ENCODE measurements at places on chromosomes 16 and 17.

- no peak for DNase-seq
Measured at GRCh38 chr16:869823-870641, 69.5 kb upstream of the GNG13 start.

DNA sequence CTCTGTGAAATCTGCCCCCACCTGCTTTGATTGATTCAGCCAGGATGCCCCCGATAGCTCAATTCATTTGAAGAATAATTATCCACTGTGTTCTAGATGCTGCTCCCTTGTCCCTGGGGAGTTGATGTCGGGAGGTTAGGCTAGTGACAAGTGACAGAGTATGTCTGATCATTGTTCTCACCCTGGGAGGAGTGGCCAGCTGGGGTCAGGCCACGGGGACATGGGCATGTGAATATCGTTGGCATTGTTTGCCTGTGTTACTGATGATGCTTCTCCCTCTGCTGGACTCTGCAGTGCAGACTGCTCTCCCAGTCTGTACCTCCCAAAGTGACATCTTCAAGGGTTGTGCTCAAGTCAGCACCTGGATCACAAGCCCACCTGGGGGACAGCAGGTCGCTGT lies 89.9 kb upstream of the C16orf82 start:
- peak; percentile 63 for DNase-seq

DNA sequence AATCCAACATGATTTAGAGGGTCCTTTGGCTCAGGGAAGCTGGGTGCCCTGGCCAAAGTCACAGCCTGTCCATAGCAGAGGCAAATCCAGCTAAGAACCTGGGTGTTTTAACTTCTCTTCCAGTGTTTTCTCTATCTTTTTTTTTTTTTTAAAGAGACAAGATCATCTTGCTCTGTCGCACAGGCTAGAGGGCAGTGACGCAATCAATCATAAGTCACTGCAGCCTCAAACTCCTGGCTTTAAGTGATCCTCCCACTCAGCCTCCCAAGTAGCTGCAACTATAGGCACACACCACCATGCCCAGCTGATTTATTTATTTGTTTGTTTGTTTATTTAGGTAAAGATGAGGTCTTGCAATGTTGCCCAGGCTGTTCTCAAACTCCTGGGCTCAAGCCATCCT lies 14.8 kb upstream of the GRIN2A start:
- DNase-seq, result no peak

DNA sequence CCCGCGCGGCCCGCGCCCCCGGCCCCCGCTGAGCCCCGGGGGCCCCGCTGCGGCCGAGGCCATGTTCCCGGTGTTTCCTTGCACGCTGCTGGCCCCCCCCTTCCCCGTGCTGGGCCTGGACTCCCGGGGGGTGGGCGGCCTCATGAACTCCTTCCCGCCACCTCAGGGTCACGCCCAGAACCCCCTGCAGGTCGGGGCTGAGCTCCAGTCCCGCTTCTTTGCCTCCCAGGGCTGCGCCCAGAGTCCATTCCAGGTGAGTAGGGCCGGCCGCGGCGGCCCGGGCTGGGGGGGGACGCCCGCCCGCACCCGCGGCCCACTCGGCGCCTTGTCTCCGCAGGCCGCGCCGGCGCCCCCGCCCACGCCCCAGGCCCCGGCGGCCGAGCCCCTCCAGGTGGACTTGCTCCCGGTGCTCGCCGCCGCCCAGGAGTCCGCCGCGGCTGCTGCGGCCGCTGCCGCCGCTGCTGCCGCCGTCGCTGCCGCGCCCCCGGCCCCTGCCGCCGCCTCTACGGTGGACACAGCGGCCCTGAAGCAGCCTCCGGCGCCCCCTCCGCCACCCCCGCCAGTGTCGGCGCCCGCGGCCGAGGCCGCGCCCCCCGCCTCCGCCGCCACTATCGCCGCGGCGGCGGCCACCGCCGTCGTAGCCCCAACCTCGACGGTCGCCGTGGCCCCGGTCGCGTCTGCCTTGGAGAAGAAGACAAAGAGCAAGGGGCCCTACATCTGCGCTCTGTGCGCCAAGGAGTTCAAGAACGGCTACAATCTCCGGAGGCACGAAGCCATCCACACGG lies 504 bp downstream of the MAZ start:
- DNase-seq, result peak; percentile 85

GRCh38 chr16:14180481-14180944 lies 109.4 kb downstream of the MRTFB start:
- no peak for DNase-seq

GRCh38 chr16:12901597-12902461 lies at the start of gene SHISA9:
TSS of gene SHISA9 (plus strand) at chr16:12901598.
- peak; percentile 68 for DNase-seq

- DNase-seq, result no peak
Measured at GRCh38 chr17:40548491-40548981, 16.7 kb downstream of the CCR7 start.

DNA sequence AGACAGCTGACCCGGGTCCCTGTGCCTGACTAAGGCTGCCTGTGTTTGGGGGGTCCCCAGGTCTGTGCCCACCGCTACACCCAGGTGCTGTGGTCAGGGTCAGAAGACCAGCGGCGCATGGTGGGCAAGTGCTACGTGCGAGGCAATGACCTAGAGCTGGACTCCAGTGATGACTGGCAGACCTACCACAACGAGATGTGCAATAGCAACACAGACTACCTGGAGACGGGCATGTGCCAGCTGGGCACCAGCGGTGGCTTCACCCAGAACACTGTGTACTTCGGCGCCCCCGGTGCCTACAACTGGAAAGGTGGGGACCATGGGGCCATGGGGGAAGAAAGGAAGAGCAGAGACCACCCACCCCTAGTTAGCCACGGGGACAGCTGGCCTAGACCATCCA lies 12.1 kb downstream of the ITGA3 start:
- DNase-seq, result no peak

DNA sequence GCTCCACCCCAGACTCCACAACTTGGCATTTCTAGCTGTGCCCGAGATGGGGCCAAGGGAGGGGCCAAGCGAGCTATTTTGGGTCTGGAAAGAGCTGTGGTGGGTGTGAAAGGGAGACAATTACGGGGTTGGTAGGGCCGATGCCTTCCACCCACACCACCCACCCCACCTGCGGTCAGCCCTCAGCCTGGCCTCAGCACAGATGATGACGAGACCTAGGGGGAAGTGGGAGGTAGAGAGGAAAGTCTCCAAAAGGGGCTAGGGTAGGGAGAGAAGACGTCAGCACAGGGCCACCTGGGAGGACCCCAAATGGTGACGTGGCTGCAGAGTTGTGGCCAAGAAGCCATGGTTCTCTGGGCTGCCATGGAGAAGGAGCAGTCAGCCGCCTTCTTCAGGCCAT lies 83.1 kb downstream of the SDK2 start:
- DNase-seq, result no peak

DNA sequence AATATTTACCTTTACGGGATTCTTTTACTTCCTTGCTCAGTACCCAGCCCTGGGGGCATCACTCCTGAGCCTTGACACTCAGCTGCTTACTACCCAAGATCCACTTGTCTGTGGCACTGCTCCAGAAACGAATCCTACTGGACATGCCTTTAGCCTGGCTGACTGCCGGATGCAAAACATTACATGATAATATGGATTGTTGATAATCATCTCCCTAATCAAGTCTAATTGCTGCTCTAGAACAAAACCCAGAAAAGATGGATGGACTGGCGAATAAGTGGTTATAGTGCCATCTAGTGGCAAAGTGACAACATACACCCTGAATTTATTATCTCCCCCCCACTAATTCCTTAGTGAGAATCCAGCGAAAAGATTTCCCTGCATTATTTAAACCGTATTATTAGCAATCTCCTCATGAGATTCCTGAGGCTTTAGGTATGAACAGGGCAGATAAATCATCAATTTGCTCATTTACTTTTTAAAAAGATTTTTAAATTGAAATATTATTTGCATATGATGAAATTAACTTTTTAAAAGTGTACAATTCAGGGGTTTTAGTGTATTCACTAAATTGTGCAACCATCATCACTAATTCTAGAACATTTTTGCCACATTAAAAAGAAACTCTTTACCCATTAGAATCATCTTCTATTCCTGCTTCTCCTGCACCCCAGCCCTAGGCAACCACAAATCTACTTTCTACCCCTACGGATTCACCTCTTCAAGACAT lies 61.6 kb downstream of the RGS9 start:
- DNase-seq, result peak; percentile 87

- no peak for DNase-seq
Measured at GRCh38 chr16:67594256-67594915, 32.1 kb downstream of the CTCF start.

DNA sequence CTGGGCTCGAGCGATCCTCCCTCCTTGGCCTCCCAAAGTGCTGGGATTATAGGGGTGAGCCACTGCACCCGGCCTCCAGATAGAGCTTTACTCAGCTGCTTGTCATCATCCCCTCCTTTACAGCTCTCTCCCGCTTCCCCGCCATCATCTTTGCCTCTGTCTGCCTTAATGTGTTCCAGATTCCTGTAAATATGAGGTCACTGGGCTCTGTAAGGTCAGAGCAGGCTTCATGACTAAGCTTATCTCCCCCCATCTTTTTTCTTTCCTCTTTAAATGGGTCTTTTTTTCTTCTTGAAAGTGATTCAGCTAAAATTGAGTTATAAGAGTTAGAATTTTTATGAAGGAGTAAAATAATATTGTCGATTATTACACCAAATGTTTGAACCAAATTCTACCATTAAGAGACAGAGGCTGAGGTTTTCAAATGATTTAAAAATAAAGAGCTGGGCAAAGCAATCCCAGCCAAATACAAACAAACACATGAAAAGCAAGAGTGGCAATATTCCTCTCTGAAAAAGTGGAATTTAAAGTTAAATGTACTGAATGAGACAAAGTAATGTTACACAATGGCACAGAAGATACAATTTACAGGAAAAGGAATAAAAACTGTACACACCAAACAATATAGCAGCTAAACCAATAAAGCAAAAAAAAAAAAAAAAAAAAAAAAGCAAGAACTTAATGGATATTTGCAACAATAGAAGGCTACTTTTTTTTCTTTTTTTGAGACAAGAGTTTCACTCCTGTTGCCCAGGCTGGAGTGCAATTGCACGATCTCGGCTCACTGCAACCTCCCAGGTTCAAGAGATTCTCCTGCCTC lies 62.1 kb downstream of the CRISPLD2 start:
- peak; percentile 39 for DNase-seq

DNA sequence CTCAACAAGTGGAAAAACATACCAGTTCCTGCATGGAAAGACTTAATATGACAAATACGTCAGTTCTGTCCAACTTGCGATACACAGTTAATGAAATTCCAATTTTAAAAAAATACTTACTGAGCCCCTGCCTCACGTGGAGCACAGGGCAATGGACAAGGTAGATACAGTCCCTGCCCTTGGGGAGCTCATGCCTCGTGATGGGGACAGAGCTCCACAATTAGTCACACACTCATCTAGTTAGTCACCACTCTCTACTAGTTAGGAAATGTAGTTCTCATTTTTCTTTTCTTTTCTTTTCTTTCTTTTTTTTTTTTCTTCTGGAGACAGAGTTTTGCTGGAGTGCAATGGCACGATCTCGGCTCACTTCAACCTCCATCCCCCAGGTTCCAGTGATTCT lies 74.7 kb upstream of the CDH5 start:
- DNase-seq, result no peak

GRCh38 chr17:43698678-43699437 lies 37.1 kb upstream of the MEOX1 start:
- DNase-seq, result no peak

DNA sequence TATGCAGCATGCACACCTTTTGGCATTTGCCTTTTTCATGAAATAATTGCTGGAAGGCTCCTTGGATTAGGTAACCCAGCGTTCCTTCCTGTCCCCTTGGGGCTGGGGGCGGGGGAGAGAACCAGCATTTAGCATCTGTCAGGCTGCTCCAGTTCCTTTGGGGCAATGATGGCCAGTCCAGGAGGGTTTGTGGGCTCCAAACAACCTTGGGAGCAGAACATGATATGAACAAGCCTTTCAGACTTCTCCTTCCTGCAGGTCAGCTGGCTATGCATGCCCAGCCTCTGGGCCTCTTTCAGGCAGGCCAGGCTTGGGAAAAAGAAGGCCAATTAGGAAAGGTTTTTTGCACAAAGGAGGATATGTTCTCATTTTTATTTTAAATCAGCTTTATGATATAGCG lies 1.1 kb upstream of the SMTNL2 start:
- no peak for DNase-seq

- DNase-seq, result no peak
Measured at GRCh38 chr17:75689441-75689873, 22.3 kb downstream of the SAP30BP start.

DNA sequence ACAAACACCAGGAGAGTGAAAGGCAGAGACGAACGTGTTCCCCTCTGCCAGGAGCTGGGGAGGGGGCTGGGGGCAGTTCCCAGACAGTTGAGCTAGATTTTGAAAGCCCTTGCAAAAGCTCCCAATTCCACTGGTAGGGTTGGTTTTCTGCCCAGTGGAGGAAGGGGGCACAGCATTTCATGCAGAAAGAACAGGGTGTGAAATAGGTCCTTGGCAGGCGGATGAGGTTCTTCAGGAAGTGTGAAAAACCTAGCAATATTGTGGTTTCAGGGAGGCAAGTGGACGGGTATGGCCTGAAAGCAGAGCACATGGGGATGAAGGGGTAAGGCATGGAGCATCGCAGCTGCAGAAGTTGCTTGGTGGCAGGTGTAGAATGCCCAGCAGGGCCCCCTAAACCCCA lies 248.3 kb downstream of the KATNIP start:
- no peak for DNase-seq

- no peak for DNase-seq
Measured at GRCh38 chr17:67672592-67673335, 45.0 kb upstream of the NOL11 start.

GRCh38 chr17:62827746-62828485 lies 19.8 kb upstream of the MARCHF10 start:
- peak; percentile 30 for DNase-seq

DNA sequence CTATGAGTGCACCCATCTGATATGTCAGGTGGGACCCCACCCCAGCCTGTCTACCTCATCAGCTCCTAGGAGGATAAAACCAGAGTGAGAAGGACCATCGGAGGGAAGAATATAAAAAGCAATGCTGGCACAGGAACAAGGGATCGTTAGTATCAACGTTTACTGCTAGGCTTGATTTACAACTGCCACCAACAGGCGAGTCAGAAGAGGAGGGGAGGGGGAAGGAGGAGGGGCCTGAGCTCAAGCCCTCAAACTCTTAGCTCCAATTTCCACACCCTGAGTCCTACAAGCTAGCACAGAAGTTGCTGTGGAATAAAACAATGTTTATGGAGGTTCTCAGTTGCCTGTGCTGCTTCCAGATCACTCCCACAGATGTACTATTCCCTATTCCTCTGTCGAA lies 234.5 kb downstream of the C16orf78 start:
- peak; percentile 75 for DNase-seq

DNA sequence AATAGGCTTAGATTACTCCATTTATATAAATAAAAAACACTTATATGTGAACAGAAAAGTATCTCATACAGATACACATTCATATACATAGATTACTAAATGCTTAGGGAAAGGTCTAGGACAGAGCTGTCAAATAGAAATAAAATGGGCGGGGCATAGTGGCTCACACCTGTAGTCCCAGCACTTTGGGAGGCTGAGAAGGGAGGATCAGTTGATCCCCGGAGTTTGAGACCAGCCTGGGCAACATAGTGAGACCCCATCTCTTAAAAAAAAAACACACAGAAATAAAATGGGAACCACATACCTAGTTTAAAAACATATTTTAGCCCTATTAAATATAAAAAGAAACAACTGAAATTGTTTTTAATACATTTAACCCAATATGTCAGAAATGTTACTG lies 58.9 kb downstream of the CFDP1 start:
- no peak for DNase-seq

- DNase-seq, result no peak
Measured at GRCh38 chr17:7141824-7142223, 27.2 kb upstream of the ASGR2 start.

All from eye (tissue), 1 donor.